T1000 (cell line): ENCODE measurements at places on chromosomes 2 and 18.

DNA sequence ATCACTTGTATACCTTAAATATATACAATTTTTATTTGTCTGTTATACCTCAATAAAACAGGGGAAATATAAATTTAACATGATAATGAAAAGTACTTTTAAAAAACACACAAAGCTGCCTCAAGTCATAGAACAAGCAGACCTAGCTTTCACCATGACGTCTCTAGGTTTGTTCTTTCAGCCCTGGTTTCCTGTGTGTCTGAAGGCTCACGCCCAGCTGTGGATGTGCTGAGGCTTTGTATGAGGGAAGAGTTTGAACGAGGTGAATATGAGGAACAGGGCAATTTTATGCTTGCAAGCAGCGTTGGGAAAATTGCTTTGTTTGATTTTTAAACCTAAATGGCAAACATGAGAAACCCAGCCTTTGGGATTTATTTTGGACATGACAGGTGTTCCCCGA lies 15.3 kb downstream of the SH3RF3 start:
- DNase-seq = no peak

DNA sequence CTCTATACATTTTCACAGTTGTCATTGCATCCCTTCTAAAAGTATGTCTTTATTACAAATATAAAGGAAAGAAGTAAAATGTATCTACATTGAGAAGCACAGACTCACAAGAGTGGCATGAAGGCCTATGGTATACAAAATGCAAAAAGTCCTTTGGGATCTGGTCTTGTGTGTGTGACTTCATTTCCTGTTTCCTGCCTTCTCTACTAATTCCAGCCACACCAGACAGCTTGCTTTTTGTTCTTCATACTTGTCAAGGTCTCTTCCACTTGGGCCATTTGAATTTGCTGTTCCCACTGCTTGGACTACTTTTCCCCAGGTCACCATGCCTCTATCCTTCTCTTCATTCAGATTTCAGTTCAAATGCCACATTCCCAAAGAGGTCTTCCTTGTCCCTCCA lies 6.7 kb upstream of the PNO1 start:
- DNase-seq = no peak

DNA sequence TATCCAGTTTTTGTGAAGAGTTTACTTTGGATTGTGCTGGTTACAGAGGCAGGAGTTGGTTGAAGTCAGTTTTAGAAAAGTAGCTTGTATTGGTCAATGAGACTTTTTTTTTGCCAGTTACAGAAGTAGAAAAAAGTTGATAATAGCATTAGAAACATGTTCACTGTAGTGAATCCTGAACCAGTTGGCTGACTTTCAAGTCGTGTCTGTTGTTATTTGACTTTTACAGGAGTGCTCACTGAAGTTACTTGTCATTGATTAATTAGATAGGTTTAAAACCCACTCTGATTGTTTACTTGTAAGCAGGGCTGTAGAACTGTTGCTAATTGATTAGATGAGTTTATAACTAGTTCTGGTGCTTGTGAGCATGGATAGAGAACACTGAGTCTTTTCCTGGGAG lies 312.0 kb upstream of the VWC2L start:
- DNase-seq = no peak

DNA sequence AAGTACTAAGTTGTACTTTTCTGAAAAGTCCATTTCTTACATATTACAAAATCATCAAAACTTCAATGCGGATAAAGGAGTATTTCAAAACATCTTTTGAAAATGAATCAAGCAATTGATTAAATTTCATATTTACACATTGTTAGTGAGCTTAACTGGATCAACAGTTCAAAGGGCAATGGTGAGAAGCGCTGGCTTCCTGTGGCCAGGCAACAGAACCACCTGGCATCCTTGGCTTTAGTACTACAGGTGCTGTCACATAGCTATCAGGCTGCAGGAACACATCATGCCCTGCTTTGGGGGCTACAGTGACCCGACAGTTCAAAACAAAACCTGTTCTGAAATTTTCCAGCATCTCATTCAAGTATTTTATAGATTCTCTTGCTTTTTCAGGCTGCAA lies 59.2 kb downstream of the SMAD2 start:
- DNase-seq = no peak

GRCh38 chr18:79812052-79812451 lies 14.3 kb downstream of the KCNG2 start:
- DNase-seq = no peak

DNA sequence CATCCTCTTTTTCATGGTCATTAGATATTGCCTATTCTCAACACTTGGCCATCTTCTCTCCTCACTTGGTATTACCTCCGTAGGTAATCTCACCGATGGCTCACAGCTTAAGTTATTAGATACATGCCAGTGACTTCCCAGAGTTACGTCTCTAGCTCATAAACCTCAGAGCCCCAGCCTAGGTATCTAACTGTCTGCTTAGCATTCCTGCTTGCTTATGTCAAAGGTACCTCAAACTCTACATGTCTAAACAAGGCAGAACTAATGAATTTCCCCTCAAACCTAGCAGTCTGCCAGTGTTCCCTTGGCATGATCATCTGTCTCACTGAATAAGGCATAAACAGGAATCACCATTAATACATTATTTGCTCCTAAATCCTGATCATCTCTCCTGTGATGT lies 27.7 kb upstream of the ZNF638 start:
- DNase-seq = no peak

DNA sequence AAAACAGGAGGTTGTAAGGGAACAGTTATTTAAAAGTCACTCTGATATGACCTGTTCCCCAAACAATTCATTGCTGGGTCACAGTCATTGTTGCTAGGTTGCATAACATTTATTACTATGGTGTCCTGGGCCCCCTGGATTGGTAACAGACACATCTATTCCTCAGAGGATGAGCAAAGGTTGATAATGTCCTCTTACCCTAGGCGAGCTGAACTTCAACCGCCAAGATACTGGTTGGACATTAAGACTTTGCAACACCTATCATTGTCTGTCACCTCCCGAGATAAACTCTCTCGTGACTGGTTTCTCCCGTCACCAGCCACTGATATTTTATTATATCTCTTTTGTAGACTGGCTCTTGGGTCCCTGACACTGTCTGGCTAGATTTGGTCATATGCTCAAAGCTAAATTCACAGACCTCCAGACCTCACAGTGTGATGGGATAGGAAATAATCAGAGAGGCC lies 361.3 kb downstream of the ZNF521 start:
- DNase-seq = no peak

GRCh38 chr2:189022492-189022891 lies 48.3 kb downstream of the COL3A1 start:
- DNase-seq = no peak

- no peak for DNase-seq
Observed at GRCh38 chr2:9527995-9528787, 27.4 kb downstream of the ADAM17 start.

DNA sequence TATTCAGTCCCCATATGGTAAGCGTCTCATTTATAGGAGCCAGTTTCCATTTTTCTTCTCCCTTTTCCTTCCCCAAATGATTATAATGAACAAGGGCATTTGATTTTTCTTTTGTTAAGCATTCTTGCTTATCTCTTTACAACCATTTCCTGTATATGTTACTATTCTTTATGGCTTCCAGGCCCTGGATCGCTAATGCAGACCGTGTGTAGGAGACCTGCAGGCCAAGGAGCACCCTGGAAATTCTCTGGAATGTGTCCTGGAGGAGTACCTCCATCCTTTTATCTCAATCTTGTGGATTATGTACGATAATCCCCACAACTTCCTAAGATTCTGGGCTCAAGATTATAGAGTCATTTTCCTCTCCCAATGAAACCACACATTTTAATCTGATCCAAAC lies 439.6 kb upstream of the MMADHC start:
- no peak for DNase-seq

- peak; percentile 29 for DNase-seq
Observed at GRCh38 chr2:134736167-134736880, 17.5 kb upstream of the TMEM163 start.

GRCh38 chr2:192718340-192718739 lies 523.6 kb upstream of the TMEFF2 start:
- no peak for DNase-seq

- DNase-seq = no peak
Observed at GRCh38 chr18:38297910-38298309, 732.3 kb upstream of the CELF4 start.

DNA sequence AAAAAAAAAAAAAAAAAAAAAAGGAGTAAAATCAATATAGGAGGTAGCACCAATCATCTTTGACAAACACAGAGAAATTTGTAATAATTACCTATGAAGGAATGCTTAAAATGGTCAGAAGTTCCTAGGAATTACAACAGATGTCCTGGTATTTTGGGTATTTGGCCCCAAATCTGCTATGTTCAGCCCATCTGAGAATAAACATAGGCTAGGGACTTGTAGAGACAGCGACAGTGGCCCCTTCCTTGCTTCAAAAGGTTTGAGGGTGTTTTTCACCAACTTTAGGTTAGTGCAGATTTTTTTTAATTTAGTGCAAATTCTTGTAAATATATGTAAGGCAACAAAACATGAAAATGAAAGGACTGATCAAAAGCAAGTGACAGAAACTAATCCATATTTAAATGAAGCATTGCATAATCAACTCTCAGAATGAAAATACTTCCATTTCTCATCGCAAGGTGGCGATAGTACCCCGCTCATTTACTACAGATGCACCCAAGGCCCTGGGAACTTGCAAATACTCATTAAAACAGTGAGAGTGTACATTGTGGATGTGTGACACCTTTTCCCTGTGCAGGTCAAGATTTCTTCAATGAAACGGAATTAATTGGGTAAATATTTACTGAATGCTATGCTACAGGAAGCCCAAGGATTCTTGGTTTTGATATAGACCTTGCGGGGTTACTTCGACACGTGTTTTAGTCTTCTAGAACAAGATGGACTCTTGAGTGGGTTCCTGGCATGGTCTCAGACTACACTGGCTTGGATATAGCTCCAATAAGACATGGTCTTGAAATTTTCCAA lies 44.6 kb downstream of the FAM124B start:
- DNase-seq = peak; percentile 28

GRCh38 chr18:29074147-29074546 lies 897.2 kb upstream of the CDH2 start:
- no peak for DNase-seq

GRCh38 chr2:46684661-46685060 lies 205.3 kb downstream of the TMEM247 start:
- no peak for DNase-seq

GRCh38 chr2:216222650-216223352 lies 113.7 kb downstream of the XRCC5 start:
- DNase-seq = no peak

DNA sequence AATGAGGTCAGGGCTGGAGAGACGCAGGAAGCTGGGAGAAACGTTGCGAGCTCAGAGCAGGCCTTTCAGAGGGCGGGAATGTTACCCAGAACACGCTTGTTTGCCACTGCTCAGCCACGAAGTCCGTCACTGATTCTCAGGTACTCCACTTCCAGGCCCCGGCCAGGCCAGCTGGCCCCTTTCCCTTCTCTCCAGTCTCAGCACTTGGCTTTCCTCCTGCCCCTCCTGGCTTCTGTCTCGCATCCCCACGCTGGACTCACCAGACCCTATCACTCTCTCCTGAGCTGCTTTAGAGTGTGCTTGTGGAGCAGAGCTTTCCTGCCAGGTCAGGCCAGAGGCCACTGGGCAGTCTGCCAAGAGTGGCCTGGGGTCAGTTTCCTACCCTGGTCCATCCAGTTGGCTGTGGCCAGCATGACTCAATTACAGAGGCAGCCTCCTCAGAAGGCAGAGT lies 151.4 kb downstream of the TWIST2 start:
- no peak for DNase-seq

DNA sequence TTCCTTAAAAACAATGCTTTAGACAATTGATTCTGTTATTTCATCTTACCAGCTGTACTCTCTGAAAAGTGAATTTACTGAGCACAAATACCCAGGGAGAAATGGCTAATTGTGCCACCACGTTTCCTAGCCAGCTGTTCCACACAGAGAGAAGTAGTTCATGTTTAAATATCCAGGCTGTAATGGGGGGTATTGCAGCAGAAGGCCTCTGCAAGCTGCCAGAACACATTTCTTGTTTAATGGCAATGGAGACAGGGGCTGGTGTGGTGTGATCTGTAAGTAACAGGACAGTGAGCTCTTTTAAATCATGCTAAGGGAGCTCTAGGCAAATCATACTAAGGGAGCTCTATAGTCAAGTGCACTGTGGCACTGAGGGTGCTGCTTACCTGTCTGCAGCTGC lies 809.2 kb downstream of the CNTNAP5 start:
- DNase-seq = no peak

DNA sequence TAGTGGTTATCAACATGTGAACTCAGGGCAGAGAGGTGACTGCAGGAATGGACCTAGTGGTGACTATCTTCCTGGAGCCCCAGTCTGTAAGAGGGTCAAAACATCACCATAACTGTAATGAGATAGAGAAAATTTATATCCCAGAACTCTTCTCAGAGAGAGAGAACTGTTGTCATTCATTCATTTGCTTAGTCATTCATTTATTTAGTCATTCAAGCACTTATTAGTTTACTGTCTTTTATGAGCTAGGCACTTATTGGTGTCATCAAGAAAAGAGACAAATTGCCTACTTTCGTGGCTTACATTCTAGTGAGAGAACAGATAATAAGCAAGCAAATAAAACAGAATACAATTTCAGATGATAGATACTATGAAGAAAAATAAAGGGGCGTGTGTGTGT lies 34.1 kb downstream of the DOK1 start:
- no peak for DNase-seq

DNA sequence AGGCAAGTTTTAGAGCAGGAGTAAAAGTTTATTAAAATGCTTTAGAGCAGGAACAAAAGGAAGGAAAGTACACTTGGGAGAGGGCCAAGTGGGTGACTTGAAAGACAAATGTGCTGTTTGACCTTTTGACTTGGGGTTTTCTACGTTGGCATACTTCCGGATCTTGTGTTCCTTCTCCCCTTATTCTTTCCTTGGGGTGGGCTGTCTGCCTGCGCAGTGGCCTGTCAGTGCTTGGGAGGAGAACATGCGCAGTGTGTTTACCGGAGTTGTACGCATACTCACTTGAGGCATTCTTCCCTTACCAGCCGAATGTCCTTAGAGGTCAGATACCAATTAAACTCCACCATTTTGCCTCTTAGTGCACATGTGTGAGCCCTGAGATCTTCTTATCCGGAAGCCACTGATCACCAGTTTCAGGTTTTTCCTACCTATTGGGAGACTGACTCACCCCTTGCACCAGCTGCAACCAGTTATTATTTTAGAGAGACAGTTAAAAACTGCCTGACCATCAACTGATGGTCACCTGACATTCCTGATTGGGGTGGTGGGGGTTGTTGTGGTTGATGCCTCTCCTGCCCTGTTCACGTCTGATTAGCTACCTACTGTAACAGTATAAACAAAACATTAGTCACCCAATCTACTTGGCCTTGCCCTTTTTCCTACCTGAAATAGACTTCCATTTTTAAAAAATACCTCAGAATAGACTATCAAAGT lies 67.5 kb downstream of the NYAP2 start:
- DNase-seq = no peak

GRCh38 chr2:199911877-199912161 lies 726 bp downstream of the C2orf69 start:
- DNase-seq = no peak
